ENCODE measurements at places on chromosomes 2 and 18.

GRCh38 chr18:46097431-46097800 lies 680 bp downstream of the ATP5F1A start:
- no peak for DNase-seq

GRCh38 chr18:2981212-2981728 lies 31.7 kb downstream of the LPIN2 start:
- no peak for DNase-seq

DNA sequence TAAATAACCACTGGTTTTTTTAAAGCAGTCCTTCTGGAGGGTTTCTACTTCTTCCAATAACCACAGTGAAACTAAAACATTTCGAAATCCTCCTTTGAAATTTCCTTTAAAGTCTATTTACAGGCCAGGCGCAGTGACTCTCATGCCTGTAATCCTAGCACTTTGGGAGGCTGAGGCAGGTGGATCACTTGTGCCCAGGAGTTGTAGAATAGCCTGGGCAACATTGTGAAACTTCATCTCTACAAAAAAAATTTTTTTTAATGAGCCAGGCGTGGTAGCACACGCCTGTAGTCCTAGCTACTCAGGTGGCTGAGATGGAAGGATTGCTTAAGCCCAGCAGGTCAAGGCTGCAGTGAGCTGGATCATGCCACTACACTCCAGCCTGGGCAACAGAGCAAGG lies 15.2 kb downstream of the KIDINS220 start:
- no peak for DNase-seq

GRCh38 chr2:164816046-164816445 lies 25.6 kb downstream of the COBLL1 start:
- no peak for DNase-seq

GRCh38 chr2:11375025-11375688 lies 30.7 kb upstream of the ROCK2 start:
- no peak for DNase-seq

DNA sequence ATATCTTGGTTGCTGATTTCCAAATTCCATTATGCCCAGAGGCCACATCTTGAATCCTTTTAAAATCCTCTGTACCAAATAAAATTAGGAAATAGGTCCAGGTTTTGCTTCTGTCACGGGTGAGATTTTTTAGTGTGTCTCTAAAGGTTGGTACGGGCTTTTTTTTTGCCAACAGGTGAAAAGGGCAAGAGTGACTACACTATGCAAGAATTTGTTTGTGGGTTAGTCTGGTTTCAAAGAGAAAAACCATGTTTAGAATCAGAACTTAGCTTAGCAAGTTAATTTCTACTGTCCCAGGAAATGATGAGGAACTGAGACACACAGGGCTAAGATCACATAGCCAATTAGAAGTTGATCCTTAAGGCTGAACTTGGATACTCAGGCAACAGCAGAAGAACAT lies 41.7 kb downstream of the POLR1A start:
- no peak for DNase-seq

DNA sequence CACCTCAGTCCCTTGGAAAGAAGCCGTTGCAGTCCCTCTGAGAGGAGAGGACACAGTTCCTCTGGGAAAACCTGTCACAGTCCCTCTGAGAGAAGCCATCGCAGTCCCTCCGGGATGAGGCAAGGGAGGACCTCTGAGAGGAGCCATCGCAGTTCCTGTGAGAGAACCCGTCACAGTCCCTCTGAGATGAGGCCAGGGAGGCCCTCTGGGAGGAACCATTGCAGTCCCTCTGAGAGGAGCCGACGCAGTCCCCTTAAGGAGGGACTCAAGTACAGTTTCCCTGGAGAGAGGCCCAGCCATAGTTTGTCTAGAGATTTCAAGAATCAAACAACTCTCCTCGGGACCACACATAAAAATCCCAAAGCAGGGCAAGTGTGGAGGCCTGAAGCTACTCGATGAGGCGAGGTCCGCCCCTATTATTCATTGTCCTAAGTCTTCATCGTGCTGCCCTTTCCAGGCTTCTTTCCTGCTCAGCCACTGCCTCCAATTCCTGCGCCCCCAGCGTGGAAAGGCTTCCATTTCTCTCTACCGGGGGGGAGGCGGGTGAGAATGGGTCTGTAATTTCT lies 630 bp upstream of the ZNF512 start:
- DNase-seq: no peak

- DNase-seq: no peak
Measured at GRCh38 chr2:237873421-237873831, 14.0 kb downstream of the RAMP1 start.

DNA sequence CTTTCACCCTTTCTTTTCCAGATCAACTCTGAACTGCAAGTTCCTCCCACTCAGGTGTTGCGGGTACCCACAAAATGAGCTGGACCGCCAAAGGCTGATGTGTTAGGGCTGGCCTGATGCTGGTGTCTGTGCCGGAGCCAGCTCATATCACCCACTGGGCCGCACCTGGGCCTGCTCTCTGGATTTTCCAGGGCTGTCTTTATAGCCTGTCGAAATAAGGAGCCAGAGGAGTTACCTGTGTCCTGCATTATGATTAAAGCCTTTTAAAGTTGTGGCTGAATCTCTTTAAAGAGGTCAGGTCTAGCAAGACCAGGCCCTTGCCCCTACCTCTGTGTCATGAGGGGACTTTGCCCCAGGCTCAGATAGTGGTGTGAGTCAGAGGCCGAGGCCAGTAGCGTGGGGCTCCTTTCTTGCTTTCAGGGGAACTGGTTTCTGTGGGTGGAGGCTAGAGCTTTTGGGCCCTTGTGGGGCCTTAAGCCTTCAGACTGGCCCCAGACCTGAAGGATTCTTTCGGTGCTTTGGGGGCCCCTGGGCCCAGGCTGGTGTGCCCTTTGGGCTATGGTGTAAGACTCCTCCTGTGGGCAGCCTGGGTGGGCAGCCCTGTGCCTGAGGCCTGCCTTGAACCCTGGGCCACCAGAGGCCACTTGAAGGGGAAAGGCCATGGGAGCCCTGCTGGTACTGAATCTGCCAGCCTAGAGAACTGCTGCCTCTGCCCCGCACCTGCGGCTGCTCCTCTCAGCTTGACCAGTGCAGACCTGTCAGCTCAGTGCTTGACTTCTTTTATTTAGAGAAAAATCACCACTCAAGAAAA lies 21.3 kb downstream of the OTOF start:
- no peak for DNase-seq

GRCh38 chr18:4994710-4995109 lies 202.3 kb downstream of the AKAIN1 start:
- DNase-seq: no peak

GRCh38 chr2:161703863-161704262 lies 79.6 kb downstream of the SLC4A10 start:
- DNase-seq: no peak

DNA sequence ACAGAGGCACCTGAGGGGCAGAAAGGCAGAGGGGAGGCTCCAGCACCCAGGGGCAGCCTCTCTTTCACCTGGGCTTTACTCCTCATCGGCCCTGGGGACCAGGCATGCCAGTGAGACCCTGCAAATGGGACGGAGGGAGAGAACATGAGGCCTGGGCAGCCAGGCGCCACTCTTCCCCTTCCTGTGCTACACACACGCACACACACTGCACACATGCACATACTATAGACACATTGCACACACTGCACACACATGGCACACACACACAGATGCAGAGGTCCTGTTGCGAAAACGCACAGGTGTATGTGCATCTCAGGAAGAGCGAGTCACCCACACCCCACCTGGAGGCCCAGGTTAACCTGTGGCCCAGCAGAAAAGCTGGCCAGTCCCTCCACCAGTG lies 3.4 kb upstream of the RAB6D start:
- no peak for DNase-seq

- no peak for DNase-seq
Measured at GRCh38 chr2:103222969-103223368, 461.1 kb downstream of the TMEM182 start.

DNA sequence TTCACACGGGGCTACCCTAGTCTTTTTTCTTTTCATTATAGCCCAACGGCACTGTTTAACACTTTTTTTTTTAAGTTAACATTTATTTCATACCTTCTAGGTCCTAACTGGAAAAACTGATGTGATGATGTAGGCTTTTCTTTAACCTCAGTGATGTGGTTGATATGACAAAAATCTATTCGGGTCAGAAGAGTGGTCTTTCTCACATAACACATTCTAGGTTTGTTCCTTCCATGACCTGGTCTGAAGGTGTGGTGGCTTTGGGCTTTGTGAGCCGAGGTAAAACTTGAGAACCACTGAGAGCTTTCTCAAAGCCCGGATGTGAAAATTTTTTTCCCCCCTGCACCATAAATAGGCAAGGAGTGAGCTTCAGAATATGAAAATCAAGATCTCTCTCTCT lies 44.2 kb downstream of the GPD2 start:
- no peak for DNase-seq

- DNase-seq: no peak
Measured at GRCh38 chr18:73645160-73645715, 502.4 kb downstream of the FBXO15 start.

Measured in C1 segment of cervical spinal cord (tissue), 14 donors.